Activated effector memory CD4-positive, alpha-beta T cell treated with anti-CD3 and anti-CD28 coated beads, Interleukin-2, amount 50 U/mL, for 16 hours (primary cell): ENCODE measurements at places on chromosomes 16 and 17.

DNA sequence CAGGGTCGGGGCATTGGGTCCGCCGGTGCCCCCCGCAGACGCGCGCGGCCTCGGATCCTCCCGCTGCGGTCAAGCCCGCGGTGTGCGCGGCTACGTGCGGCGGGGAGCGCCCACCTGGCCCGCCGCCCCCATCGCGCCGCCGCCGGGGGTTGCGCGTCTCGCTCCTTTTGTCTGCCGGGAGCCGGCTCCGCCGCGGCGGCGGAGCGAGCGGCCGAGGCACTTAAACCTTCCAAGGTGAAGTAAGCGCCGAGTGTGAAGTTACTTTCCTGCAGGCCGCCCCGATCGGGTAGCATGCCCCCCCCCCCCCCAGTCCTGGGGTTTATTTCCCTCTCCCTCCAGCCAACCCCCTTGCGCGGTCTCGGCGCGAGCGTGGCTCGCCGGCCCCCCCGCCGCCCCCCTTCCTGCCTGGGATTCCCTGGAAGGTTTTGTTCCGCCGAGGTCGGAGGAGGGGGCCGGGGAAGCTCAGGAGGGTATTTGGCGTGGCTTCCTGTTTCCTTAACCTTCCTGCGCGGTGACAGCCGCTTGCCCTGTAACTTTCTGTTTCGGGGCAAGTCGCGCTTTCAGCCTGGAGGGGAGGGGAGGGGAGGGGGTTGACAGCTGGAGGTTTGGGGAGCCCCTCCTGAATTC is 56.6 kb upstream of the GSE1 start:
- peak; percentile 83 for DNase-seq

DNA sequence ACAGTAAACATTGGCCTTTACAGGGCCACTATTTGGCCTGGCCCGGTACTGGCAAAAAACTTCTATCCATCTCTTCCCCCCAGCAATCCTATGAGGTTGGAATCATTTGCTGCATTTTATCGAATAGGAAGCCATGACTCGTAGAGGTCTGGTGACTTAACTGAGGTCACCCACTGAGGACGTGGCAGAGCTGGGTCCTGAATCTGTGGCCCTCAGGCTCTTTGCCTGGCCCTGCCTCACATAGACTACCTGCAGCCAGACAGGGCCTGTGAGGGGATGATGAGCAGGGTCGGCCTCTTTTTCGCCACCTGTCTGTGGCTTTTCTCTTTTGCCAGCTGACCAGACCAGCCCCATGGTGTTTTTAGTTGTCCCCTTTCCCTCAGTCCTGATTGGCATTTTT is 1.9 kb downstream of the PPP4C start:
- no peak for DNase-seq

DNA sequence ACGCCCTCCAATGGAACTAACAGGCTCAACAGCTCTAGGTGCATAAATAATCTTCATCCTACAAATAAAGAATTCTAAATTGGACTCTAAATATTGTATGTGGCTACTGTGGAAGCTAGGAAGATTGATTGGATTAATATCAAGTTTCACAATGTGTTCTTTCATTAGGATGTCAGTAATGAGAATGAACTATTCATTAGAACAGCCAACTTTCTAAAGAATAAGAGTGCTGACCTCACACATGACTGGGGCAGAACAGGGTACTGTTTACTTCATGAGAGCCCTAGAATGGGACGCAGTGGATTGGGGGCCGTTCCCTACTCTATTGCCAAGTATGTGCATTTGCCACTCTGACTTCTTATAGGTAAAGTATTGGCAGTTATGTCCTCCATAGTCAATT is 528.2 kb upstream of the RBFOX1 start:
- DNase-seq = no peak

DNA sequence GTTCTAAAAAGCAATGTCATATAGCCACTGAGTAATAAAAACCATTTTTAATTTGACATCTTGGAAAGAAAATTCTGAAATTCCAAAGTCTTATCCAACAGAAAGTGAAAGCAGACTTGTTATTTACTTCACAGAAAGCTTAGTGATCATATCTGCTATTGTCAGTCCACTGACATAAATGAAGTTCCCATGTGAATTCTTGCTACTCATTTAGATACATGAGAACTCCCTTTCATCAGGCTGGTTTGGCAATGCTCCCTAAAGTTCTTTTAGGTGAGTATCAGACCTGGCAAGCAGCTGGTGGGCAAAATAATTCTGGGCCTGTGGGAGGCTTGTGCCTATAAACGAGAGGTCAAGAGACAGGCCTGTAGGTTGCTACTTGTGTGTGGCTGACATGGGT is 23.4 kb downstream of the NME2 start:
- no peak for DNase-seq

GRCh38 chr17:62744259-62744658 is 63.9 kb downstream of the MARCHF10 start:
- no peak for DNase-seq

DNA sequence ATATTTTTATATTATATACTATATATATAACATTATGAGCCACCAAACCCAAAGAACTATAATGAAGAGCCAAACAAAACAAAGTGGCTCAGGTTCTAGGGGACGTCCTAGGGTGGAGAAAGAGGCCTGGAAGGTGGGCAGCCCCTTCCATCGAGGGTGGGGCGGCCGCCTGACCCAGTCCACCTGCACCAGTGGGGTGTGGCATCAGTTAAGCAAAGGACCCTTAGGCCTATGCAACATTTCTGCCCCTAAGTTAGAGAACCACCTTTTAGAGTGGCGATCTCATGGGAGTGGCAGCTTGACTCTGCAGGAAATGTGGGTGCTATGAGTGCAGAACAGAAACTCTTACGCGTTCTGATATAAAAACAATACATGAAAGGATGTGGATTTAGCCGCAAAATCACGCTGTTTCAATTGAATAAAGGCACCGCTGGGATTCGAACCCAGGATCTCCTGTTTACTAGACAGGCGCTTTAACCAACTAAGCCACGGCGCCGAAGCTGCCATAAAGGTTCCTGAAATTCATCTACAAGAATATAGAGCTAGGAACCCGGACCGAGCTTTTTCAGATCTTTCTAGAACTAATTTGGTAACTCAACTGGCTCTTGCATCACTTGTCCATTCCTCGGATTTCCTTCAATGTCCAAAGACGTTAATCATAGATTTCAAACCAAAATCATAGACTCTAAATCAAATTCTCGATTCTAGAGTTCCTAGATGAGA is 15.6 kb upstream of the AURKB start:
- DNase-seq = peak; percentile 83

- no peak for DNase-seq
These were observed 1.8 kb upstream of the WDR90 start for GRCh38 chr16:647173-647902.

DNA sequence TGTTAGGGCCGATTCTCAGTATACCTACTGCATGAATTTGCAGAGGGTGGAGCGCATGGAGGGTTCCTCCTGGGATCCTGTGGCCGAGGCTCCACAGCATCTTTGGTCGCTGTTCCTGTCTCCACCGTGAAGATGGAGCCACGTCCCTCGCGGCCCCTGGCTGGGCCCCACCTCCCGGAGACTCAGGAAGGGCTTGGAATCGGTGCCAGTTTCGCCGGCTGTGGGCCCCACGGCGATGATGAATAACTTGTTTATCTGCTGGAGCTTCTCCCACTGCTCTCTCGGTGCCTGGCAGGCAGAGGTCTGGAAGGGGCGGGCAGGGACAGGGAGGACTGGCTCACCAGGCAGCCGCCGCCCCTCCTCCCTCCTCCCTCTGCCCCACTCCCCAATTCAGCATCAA is 8.1 kb downstream of the SLC5A11 start:
- no peak for DNase-seq

- DNase-seq = no peak
These were observed 2.6 kb downstream of the ATP2A3 start for GRCh38 chr17:3961564-3962047.

DNA sequence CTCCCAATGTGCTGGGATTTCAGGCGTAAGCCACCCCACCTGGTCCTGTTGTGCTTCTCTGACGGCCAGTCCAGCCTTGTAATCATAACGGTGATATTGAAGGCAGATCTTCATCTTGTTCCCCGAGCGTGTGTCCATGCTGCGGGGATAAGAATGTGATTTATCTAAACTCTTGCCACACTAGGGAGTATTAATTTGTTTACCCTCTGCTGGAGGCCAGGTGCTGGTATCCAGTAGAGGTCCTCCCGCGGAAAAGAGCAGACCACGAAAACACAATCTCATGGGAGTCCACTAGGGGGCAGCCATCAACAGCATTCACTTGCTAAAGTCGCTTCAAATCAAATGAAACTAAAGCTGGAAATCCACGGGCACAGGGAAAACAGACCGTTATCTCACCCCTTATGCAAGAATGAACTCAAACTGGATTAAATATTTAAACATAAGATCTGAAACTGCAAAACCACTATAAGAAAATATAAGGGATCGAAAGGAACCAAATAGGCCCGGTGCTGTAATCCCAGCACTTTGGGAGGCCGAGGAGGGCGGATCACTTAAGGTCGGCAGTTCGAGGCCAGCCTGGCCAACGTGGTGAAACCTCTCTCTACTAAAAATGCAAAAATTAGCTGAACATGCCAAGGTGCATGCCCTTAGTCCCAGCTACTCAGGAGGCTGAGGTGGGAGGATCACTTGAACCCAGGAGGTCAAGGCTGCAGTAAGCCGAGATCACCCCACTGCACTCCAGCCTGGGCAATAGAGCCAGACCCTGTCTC is 22.3 kb upstream of the RBBP6 start:
- DNase-seq = peak; percentile 88

- DNase-seq = no peak
These were observed 3.7 kb downstream of the TIMP2 start for GRCh38 chr17:78921437-78921971.

GRCh38 chr16:8756755-8757154 is 40.7 kb downstream of the TMEM186 start:
- DNase-seq = no peak

DNA sequence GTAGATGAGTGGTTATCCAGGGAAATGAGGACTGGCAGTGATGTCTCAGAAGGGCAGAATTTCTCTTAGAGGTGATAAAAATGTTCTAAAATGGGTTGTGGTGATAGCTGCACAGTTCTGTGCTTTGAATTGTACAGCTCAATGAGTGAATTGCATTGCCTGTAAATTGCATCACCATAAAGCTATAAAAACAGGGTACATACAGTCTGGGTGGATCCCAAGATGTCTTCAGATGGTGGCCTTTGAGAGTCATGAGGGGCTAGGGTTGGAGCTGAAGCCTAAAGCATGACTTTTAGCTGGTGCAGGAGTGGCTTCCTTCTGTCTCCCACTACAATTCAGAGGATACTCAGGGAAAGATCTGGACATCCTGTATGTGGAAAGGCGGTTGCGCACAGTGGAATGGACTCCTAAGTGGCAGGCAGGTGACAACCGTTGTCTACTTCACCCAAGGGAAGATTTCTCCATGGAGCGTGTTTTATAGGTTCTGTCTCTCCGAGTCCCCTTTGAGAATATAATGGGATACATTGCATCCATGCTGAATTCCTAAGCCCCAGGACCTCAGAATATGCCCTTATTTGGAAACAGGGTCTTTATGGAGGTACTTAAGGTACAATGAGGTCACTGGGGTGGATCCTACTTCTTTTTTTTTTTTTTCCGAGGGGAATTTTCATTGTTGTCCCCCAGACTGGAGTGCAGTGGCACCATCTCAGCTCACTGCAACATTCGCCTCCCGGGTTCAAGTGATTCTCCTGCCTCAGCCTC is 1.6 kb upstream of the IL32 start:
- DNase-seq = no peak

DNA sequence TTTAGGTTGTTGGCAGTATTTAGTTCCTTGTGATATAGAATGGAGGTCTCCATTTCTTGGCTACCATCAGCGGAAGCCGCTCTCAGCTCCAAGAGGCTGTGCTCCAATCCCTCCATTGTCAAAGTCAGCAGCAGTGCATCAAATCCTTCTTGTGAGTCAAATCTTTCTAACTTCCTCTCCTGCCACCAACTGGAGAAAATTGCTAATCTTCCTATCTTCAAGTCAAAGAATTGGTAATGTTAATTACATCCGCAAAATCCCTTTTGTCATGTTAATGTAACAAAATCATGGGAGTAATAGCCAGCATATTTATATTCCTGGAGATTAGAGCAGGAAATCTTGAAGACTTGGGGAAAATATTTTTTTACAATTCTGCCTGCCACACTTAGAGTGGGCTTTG is 436.4 kb upstream of the DYNLRB2 start:
- DNase-seq = no peak

DNA sequence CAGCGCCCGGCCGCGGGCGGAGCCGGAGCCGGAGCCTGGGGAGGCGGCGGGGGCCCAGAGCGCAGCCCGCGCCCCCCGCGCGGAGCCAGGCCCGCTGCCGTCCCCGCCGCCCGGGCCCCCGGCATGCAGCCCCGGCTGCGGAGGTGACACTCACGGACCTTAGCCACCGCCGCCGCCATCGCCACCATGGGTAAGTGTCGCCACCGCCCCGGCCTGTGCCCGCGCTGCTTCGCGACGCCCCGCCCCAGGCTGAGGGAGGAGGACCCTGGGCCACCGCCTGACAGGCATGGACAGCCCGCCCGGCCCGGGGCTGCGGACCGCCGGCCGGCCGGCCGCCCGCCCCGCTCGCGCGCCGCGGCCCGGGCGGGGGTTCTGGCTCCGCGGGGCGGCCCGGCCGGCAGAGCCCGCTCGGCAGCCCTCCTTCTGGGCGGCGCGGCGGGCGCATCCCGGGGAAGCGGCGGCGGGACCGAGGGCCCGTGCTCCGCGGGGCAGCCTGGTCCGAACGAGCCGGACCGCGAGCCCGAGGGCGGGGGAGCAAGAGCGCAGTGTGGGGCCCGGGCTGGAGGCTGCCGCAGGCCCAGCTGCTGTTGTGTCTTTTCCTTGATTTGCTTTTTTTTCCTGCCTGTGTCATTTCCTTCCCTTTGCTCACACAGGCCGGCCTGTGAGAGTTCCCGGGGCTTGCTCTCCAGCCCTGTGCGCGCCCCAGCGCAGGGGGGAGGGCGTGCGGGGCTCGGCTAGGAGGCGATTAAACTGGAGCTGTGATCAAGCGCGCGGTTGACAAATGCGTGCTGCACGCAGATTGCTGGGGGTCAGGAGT is 565 bp downstream of the MAP3K3 start:
- DNase-seq = peak; percentile 90

- DNase-seq = no peak
These were observed 682.4 kb downstream of the KCNJ18 start for GRCh38 chr17:22374741-22375140.

- DNase-seq = no peak
These were observed 11.0 kb downstream of the DNASE1 start for GRCh38 chr16:3665508-3665907.

GRCh38 chr17:61389670-61390478 is 9.8 kb upstream of the TBX2 start:
- DNase-seq = peak; percentile 79

DNA sequence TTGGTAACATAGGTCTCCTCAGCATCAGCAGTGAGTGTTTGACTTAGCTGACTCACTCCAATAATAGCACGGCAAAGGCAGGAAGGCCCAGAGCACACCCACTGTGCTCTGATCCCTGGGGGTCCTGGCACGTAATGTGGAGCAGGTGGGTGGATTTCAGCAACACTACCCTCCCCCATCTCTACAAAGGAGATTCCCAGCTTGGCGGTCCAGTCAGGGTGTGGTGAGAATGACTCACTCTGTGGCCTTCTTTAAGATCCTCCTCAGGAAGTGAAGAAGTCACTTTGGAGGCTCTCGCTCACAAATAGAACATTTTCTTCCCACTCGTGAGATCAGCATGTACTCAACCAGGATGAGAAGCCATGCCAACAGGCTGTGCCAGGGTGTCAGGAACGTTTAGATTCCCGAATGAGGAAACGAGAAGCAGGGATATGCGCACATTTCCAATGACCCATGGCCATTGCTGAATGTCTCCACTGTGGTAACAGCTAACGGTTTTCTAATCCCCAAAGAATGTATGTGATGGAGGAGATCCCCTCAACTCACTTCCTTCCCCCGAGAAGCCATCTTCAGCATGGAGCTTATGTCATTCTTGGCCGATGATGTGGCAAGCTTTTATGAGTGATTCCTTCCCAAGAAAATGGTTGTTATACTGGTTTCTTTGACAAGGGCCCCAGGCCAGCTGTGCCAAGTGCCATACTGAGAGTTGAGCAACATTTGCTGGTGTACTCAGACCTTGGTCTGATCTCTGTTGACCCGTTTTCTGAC is 365.2 kb downstream of the C16orf95 start:
- DNase-seq = no peak
